NCI-H2081 treated with DMSO at 0.1 percent for 48 hours (cell line): ENCODE measurements at places on chromosomes 13 and 19.

DNA sequence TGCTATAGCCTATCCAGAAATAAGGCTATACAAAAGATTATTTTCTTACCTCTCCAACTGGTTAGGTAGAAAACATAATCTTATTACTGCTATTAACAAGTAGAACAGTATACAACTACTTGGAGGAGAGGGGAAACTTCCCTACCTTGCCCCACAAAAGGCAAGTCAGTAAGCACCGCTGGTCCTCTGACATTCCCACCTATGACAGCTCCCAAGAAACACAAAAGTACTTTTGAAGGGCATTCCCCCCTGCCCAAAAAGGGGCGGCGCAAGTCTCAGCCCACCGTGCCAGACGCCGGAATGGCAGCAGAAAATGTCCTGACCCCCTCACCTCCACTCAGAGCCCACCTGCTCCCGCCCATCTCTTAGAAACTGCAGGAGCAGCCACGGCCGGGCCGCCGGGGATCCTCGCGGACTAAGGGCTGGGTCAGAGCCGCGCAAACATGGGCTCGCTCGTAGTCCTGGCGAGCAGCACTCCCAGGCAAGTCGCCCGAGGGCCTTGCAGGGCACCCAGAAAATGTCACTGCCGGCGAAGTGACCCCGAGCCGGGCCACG, 437 bp downstream of the SUCLA2 start:
- no peak for DNase-seq

- DNase-seq = no peak
Observed at GRCh38 chr19:21202865-21203494, 61.1 kb downstream of the ZNF431 start.

DNA sequence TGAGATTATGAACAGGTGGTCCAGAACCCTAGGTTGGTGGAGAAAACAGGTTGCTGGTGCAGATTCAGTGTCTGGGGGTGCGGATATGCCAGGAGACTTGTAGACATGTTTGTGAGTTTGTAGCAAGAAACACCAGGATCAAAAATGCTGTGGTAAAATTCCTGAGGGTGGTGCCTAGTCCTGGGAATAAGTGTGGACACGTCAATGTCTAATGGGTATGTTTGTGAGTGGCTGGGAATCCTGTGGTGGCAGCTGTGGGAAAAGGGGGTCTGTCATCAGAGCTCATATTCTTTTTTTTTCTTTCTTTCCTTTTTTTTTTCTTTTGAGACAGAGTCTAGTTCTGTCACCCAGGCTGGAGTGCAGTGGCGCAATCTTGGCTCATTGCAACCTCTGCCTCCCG, 7.2 kb downstream of the ZNF708 start:
- DNase-seq = no peak

GRCh38 chr19:4606921-4607678, 32.2 kb upstream of the TNFAIP8L1 start:
- peak; percentile 28 for DNase-seq

GRCh38 chr13:105541565-105541964, 993.9 kb downstream of the EFNB2 start:
- DNase-seq = no peak

GRCh38 chr13:91313581-91313980, 33.9 kb upstream of the MIR17HG start:
- no peak for DNase-seq

DNA sequence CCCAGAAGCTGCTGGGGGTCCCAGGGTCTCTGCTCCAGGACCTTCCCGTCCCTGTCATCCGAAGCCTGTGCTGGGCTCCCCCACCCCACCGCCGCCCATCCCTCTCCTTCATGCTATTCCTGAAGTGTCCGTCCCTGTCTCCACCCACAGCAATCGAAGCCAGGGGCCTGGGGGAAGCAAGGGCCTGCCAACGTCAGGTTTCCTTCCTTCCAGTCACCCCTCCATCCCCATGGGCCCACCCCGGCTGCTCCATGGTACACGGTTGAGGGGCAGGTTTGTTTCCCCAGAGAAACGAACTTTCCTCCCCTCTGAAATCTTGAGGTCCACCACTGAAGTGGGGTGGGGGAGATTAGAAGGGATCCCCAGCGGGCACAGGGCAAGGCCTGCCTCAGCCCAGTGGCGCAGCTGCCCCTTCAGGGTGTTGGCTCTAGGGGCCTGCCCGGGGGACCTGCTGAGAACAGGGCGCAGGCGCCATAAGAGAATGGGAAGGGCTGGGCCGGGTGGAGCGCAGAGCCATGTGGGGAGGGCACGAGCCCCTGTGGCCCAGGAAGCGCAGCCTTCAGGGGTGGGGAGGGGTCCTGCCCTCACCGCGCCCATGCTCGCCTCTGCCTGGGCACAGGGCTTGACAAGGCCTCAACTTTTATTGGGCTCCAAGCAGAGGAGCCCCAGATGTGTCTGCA, 16.1 kb downstream of the CEBPG start:
- DNase-seq = no peak

- no peak for DNase-seq
Observed at GRCh38 chr19:47283405-47284059, 8.8 kb downstream of the INAFM1 start.

GRCh38 chr19:34480971-34481841, at the start of gene WTIP:
Gene WTIP (plus strand): TSS chr19:34481758. CDS start chr19:34481975, 217 bp downstream.
- no peak for DNase-seq

- DNase-seq = no peak
Observed at GRCh38 chr19:54653181-54653809, 9.5 kb upstream of the LILRB4 start.

- DNase-seq = no peak
Observed at GRCh38 chr19:39199025-39199424, 2.3 kb downstream of the NCCRP1 start.

- DNase-seq = no peak
Observed at GRCh38 chr13:106443607-106444322, 91.7 kb downstream of the EFNB2 start.

DNA sequence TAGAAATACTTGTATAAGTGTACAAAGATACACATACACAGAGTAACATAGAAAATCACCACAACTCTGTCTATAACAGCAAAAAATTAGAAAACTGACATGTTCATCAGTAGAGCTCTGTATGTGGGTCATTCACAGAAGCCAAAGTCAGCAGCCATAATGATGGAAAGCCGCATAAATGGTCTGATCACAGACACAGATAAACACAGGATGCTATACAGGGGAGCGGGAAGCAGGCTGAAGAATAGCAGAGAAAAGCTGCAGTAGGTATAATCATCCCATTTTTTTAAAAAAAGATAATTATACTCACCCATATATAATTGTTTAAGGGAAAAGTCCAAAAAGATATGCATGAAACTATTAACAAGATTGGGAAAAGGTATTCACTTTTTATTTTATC, 31.5 kb downstream of the RCBTB1 start:
- no peak for DNase-seq

GRCh38 chr13:112804374-112804773, 114.5 kb downstream of the ATP11A start:
- DNase-seq = no peak

DNA sequence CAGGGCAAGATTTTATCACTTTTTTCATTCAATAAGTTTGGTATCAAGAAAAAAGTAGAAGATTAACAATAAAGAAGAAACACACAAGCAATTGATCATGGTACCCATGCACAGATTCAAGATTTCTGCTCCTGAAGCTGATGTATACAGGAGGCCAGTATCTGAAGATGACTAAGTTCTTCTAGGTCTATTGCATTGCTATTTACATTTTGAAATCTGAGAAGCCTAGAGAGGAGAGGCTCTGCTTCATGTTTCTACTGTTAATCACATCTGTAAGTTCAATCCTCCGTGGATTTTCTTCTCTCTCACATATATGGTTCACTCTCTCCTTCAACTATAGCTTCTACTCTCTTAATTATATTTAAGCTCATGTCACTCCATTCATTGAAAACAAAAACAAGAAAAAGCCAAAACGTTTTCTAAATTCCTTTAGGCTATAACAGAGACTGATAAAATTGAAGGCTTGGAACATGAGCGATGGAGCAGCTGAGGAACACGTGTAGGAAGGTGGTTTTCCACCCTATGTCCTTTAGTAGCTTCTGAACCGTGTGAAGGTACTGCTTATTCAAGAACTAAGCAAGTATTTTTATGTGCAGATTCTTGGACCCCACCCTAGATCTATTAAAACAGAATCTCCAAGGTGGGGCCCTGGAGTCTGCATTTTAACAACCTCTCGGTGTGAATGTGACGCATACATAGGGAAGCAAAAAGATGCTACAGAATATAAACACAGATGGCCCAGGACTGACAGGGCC, 198.2 kb downstream of the EFNB2 start:
- DNase-seq = no peak

DNA sequence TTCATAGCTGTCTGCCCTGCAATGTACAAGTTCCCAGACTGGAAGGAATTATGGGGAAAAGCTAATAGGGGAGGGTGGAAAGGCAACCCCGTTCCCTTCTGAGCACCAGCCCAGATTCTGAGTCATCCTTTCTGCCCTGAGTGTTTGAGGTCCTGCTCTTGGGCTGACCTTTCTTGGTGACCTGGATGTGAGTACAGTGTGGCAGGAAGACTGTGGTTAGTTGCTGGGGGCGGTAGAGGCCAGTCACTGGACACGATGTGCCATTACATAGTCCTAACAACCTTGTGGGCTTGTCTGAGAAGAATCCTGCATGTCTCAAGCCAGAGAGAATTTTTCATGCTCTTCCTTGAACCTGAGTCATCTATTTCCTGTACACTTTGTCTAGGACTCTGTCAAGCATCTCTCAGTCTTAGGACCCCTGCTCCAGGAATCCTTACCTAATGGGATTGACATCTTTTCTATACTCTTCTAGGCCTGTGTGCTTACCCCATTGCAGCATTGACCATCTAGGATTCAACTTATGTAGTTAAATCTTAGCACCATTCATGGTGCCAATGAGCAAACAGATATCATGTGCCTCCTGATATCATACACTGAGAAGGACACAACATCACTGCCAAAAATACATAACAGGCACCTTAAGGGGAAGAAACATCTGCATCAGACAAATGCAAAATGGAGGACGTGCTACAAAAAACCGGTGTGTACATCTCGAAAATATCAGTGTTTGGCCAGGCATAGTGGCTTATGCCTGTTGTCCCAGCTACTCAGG, 8.1 kb upstream of the ANGPTL4 start:
- no peak for DNase-seq

DNA sequence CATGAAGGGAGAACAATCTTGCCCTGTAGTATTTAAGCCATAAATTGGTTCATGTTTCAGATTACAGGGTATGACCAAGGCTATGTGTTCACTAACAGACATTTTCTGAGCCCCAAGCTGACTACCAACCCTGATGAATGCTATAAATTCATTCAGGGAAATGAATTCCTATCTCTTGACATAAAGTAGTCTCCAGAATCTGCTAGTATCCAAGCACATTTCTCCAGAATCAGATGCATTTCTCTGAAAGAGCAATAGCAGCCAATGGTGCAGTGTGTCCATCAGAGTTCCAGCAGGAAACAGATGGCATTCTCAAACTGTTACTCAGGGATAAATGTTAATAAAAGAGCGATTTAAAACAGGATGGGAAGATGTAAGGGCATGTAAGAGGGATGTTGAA, 226.4 kb downstream of the COG6 start:
- DNase-seq = no peak

GRCh38 chr19:58229255-58229639, 533 bp downstream of the ZNF544 start:
- DNase-seq = no peak

GRCh38 chr13:59492030-59492636, 671.6 kb downstream of the DIAPH3 start:
- no peak for DNase-seq

DNA sequence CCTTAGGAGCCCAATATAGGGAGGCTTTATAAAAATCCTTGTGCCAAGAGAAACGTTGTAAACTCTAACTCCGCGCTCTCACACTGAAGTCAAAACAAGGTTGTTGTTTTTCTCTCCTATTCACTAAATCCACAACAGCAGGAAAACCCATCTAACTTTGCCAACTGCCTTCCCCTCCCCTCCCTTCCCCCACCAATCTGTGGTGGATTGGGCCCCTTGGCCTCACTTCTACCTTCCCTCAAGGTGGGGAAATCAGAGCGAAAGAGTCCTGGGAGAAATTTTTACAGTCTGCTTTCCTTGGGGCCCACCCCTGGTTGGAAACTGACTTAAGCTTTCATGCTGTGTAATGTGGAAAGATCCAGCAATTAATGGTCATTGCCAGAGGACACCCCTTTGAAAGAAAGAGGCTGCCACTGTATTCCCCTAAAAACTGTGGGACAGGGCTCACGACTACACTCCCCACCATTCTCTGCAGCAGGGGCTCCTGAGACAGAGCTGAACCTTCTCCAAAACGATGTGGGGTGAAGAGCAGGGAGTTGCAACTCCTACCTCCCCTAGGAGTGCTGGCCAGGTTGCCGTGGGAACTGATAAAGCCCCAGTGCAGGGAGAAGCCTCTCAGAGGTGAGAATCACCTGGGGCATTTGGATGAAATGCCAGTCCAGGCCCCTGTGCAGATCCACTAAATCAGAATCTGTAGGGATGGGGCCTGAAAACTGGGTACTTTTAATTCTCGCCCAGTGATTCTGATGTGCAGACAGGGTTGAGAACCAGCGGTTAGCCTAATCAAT, 1.1 kb downstream of the DHRS12 start:
- DNase-seq = no peak
